Activated CD8-positive, alpha-beta memory T cell treated with anti-CD3 and anti-CD28 coated beads for 1 hour (primary cell): ENCODE measurements at places on chromosomes 4 and X.

DNA sequence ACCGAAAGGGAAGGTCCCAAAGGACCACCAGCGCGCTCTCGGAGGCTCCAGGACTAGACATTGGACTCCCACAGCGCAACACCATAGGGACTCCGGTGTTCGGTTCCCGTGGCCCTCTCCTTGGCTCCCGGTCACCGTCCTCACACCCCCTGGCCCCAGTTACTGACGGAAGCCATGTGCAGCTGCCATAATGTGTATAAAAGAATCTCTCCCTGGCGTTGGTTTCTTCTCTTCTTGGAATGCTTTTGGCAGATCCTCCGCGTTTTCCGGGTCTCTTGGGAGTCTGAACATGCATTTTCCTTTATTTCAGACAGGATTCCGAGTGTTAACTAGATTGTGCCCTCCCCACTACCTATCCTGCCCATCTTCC, 69.8 kb downstream of the FBXO8 start:
- no peak for DNase-seq

GRCh38 chr4:110900213-110900769, 277.4 kb upstream of the PITX2 start:
- no peak for DNase-seq

DNA sequence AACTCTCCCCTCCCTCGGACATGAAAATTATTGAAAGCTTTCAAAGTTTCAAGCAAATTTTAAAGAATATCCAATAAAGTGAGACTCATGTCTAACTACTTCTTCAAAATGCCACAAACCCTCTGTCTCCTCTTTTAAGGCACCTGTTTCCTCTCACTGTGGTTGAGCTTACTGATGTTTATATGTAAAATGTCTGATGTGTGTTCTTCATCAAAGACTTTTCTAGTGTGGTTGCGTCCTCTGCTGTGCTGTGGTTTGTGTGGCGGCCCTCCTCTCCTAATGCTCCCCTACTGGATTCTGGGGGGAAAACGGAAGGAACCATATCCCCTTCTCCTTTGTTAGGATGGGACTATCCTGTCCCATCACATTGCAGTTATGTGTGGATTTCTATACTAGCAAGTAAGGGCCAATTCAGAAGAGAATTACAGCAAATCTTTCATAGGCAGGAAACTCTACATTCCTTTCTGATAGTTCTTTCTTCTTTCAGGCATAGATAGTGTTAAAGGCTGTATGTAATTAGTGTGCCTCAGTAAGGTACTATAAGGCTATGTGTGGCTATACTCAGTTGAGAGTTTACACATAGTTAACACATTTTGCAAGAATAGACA, 221.0 kb upstream of the GPRIN3 start:
- no peak for DNase-seq

GRCh38 chr4:115575851-115576250, 462.4 kb upstream of the NDST4 start:
- no peak for DNase-seq
